Stimulated activated CD8-positive, alpha-beta memory T cell treated with anti-CD3 and anti-CD28 coated beads, Interleukin-12 subunit alpha, Interleukin-12 subunit beta, amount 100 ng/mL, for 4 hours (primary cell): ENCODE measurements at places on chromosomes 11 and 22.

DNA sequence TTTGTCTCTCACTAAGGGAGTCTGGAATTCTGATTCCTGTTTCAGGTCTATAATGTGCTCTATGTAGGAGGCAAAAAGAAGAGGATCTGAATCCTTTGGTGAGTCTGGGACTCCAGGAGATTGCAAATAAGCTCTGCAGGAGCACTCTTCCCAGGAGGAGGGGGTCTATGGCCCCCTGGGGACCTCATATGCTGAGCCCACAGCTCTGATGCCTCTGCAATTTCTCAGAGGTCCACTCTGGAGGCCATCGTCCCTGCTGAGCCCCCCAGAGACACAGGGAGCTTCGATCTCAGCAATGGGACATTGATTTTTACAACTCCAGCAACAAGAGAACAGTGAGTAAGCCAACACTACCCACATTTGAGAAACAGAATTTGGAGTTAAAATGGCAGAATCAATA lies 20.2 kb upstream of the NRGN start:
- DNase-seq = no peak

GRCh38 chr11:43905813-43906241 lies 25.2 kb downstream of the ALKBH3 start:
- DNase-seq = no peak

GRCh38 chr22:39898997-39899396 lies 1.9 kb upstream of the GRAP2 start:
- DNase-seq = no peak

- no peak for DNase-seq
Measured at GRCh38 chr11:47688111-47688510, 27.1 kb downstream of the AGBL2 start.

GRCh38 chr11:80587906-80588305 lies 1147.1 kb upstream of the TENM4 start:
- DNase-seq = no peak

- DNase-seq = no peak
Measured at GRCh38 chr22:17869285-17870096, 95.2 kb upstream of the BID start.

DNA sequence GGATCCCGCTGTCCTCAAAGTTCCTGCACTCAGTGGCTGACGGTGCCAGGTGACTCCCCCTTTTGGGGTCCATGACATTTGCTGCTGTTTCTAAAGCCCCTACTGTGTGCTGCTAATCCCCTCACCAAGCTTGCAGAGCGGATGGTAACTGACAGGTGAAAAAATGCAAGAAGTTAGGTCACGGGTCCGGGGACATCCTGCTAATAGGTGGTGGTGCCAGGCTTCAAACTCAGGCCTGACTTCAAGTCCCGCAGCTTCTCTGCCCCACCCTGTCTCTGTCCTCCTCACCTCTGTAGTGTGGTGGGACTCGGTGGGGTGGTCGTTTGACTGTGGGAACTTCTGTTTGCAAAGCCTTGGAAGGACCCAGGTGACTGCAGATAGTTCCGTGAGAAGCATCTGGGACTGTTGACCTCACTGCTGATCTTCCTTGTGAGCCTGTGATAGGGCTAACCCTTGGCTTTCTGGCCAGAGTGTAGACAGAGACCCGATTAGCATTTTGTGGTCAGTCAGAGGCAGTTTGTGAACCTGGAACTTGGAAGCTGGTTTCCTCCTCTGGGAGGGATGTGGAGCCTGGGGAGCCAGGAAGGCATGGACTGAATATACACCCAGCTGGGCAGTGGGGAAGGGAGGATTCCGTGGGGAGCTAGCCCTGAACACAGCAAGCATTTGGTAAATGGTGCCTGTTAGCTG lies 115.4 kb upstream of the OR4B1 start:
- DNase-seq = no peak

- no peak for DNase-seq
Measured at GRCh38 chr22:50072167-50072555, 13.1 kb downstream of the MLC1 start.

- DNase-seq = no peak
Measured at GRCh38 chr11:118899706-118900360, 16.1 kb downstream of the CXCR5 start.

DNA sequence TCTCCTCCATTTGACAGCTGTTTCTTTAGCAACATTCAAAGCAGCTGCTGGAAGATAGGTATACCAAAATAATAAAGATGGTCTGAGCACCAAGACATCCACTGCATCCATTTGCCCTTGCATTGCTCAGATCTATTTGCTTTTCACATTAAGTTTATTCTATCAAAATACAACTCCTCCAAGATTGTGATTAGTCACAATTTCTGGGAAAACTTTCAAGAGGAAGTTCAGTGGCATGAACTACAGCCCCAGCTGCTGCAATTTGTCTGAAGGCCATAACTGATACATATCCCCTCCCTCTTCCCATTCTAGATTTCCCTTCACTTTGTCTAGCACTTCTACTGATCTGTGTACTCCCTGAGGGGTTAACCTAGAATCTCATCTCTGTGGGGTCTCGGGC lies 117.5 kb upstream of the CEP126 start:
- no peak for DNase-seq

DNA sequence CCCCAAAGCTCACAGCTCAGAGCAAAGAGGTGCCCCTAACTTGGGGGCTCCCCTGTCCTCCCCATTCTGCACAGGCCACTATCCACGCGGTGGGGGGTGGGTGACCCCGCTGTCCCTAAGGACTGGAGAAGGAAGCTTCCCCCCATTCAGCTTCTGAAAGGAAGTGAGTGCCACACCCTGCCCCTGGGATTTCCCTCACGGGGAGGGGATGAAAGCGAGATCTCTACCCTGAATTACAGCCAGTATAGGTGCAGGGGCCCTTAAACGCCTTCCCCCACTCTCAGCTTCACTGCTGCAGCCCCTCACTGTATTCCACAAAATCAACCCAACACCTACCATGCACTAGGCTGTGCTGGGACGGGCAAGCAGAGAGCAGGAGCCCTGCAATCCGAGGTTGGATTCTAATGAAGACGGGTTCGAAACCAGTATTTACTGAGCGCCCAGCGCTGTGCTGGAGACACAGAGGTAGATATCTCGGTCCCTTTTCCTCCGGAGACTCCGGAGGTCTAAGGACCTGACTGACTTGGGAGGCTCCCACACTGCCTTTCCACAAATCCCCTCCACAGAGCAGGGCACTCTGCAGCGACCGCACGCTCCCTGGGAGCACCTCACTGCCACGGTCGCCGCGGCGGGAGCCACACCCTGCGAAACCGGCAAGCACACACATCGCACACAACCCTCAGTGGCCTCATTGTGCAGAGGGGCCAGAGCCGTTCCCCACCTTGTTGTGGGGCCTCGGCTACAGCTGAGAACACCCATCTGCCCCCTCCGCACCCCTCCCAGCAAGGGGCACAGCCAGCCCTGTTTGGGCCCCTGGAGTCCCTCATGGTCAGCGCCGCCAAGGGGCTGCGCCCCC lies 1.8 kb downstream of the AHNAK start:
- no peak for DNase-seq

GRCh38 chr22:39580006-39580441 lies 9.5 kb downstream of the CACNA1I start:
- DNase-seq = no peak

- DNase-seq = no peak
Measured at GRCh38 chr22:35472488-35472887, 68.1 kb upstream of the RASD2 start.

DNA sequence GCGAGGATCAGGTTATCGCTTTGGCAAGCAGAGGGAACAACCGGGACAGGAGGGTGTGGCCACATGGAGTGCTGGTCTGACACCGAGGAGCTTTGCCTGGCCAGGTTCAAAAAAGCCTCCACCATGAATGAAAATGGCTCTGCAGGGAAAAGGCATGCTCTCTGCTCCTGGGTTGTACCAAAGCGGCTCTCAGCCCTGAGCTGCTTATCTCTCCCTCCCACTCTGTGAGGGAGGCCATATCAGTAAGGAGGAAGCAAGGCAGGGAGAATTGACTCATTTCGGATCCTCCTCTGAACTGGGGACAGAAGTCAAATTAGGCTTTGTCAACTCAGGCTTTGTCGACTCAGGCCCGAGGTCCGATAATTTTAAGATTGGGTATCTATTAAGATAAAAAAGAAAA lies 82.9 kb upstream of the CRTAM start:
- DNase-seq = no peak

DNA sequence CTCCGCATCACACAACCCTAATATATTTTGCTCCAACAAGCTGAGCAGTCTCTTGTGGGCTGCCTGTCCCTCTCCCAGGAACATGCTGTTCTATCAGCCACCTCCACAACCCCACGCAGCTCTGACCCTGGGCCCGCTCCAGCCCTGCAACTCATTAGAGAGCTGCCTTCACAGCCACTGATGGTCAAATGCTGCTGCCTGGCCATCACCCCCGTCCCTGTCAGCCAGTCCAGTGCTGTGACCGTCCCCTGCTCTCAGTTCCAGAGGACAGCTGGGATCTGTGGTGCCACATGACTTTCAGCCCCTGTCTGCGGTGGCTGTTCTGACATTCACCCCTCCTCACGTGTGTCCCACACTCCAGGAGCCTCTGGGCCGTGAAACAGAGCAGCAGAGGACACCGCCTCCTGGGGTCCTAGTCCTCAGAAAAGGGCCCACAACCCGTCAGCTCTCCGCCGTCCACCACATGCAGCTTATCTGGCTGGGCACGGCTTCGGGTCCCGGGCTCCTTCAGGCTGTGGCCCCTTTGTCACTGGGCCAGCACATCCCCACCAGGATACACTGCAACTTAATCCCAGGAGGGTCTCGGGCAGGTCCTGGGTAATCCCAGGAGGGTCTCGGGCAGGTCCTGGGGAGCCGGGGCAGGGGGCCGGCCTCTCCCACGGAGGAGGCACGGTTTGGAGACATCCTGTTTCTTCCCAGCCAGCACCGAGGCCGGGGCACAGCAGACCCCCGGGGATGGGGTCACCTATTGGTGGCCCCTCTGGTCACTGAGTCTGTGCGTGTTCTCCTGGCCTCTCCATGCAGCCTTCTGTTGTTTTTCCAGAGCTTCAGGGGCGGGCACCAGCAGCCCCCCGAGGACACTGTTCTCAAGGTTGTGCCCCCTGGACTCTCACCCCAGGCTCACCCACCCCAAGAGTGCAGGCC lies 15.1 kb downstream of the CRELD2 start:
- DNase-seq = no peak

DNA sequence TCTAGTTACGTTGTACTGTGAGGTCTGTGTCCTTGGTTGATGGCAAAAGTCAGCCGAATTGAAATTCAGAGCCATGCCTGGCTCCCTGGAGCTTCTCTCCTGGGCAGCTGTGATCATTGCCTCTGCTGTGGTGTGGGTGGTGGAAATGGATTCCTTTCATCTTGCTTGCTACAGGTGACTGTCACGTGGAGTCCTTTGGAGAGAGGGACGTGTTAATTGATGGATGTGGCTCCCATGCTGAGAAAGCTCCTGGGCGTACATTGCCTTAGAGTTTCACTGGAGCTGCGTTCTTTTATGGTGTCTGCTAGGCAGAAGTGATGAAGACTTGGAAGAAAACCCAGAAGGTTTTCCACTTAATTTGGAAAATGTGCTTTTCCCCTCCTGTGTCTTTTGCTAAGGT lies 41.9 kb upstream of the PPP6R3 start:
- DNase-seq = no peak

DNA sequence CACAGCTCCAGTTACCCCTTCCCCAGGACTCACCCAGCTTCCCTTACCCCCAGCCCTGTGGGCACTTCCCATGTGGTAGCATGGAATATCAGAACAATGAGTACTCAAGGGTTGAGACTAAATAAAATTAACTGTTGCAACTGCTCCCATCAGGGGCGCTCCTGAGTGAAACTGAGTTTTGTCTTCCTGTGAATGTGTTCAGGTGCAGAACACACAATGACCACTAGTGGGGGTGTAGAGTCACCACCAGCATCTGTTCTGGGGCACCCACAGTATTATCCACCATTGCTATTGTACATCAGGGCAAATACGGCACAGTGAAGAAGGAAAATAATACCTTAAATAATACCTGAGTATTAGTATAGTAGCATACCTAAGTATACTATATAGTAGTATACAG lies 689.7 kb downstream of the TBC1D22A start:
- no peak for DNase-seq

DNA sequence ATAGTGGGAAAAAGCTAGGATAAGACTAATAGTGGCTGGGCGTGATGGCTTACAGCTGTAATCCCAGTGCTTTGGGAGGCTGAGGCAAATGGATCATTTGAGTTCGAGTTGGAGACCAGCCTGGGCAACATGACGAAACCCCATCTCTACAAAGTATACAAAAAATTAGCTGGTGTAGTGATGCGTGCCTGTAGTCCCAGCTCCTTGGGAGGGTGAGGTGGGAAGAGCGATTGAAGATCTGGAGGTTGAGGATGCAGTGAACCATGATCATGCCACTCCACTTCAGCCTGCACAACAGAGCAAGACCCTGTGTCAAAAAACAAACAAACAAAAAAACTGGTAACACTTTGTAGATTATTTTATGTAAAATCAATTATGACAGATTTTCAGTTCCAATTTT lies 8.8 kb downstream of the ARHGAP42 start:
- DNase-seq = no peak

- no peak for DNase-seq
Measured at GRCh38 chr11:96154802-96155520, 188.0 kb downstream of the MAML2 start.

DNA sequence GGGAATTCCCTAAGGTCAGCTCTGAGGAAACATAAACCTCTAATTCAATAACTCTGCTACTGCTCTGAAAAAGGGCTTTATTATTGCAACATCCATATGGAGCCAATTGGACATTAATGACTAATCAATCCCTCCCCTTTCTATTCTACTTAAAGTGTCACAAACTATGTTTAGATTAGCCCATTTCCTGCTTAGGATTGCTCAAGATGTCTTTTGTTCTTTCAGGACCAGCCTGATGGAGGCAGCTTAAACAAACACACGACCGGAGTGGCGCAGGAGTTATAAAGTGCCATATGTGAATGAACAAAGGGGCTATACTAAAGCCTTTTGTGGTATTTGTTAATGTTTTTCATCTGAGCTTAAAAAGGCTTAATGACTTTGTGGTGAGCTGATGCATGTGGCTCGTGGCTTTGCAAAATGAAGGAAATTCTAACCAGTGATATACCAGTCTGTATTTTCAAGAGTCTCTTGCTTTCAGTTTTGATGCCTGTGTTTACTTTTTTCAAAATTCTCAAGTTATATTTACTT lies 354.4 kb downstream of the SOX6 start:
- no peak for DNase-seq

DNA sequence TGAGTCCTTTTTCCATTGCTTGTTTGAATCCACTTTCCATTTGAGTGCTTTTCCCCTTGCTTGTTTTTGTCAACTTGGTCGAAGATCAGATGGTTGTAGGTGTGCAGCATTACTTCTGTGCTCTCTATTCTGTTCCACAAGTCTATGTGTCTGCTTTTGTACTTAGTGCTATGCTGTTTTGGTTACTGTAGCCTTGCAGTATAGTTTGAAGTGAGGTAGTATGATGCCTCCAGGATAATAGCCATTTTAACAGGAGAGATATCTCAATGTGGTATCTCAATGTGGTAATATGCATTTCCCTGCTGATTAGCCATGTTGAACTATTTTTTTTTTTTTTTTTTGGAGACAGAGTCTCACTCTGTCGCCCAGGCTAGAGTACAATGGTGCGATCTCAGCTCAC lies 16.7 kb downstream of the ACRV1 start:
- DNase-seq = no peak

- no peak for DNase-seq
Measured at GRCh38 chr11:69088676-69089146, 40.0 kb downstream of the TPCN2 start.
